ENCODE measurements at places on chromosomes 12 and 14.

- DNase-seq, result no peak
Measured at GRCh38 chr12:47077206-47078085, 2.0 kb upstream of the PCED1B start.

DNA sequence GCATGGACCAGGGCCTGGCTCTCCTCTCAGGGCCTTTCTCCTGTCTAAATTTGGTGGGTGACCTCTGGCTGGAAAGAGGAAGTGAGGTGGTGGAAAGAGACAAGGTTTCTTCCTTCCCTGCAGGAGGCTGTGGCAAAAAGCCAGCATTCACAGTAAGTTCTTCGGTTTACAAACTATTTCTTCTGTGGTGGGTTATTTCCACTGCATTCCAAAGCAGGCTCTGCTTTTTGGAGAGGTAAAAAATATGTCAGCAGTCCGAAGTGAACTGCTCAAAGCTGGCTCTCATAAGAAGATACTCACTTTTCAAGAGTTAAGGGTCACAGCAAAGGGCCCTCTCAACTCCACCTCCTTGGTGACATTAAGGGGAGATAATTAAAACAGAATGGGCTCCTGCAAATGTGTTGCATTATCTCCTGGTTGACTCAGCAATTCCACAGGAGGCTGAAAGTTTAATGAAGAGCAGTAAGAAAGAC is 48.9 kb upstream of the POC1B start:
- DNase-seq, result peak; percentile 69

DNA sequence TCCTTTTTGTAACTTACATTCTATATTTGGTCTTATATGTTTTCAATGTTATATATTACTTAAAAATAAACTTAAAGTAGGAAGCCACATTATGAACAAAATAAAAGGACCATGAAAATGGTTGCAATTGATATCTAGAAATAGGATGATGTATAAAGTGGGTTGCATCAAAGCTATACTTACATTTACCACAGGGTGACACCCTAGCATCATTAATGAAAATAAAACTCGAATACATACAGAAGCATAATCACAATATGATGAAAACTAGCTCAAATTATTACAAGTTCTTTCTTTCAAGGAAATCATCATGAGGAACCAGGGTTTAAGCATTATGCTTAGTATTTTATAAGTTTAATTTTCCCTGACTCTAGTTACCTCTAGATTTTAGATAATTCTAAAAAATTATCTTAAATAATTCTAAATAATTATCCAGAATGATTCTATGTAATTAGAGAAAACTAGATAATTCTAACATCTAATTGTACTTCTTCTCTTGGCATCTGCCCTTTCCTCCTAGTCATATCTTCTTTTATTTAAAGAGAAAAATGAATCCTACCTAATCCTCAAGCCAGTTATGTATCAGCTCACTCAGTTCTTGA is 31.2 kb downstream of the TAS2R7 start:
- peak; percentile 37 for DNase-seq

DNA sequence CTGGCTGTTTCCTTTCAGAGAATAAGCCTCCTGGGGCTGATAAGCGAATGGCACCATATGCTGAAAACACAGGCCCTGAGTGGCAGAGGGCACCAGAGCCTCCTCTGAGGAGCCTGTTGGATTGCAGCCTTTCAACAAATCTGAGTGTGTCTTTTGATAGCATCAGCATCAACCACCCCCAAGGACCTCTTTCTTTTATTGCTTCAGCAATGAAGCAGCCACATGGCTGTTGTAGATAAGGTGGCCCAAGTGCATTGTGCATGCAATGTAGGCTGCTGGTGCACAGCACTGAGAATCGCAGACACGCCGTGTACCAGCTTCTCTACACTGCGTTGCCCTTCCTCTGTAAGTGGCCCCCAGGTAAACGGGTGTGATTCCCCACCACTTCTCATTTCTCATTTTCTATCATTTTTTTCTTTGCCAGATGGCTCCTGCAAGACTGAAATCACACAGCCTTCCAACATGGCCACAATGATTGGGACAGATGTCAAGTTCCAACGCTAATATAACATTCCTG is 191.7 kb downstream of the DAD1 start:
- no peak for DNase-seq

GRCh38 chr14:55212634-55213033 is 21.2 kb upstream of the DLGAP5 start:
- DNase-seq, result no peak

DNA sequence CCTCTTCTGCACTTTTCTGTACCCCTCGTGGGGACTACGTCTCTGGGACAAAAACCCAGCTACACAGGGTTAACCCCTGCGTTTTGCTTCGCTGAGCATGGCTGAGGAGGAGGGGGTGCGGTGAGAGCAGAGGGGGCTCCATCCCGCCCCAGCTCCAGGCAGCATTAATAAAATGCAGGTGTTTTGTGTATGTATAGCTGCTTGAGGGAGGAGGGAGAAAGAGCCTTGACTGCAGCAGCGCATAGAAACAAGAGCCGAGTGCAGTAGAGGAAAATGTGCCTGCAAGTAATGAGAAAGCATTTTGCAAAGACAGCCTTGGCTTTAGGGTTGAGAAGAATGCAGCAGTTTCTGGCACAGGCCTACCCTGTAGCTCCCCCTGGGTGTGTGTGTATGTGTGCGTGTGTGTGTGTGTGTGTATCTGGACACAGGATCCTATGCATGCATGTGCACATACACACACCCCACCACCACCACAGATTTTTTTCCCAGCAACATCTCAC is 103.9 kb downstream of the ZFP36L1 start:
- no peak for DNase-seq

DNA sequence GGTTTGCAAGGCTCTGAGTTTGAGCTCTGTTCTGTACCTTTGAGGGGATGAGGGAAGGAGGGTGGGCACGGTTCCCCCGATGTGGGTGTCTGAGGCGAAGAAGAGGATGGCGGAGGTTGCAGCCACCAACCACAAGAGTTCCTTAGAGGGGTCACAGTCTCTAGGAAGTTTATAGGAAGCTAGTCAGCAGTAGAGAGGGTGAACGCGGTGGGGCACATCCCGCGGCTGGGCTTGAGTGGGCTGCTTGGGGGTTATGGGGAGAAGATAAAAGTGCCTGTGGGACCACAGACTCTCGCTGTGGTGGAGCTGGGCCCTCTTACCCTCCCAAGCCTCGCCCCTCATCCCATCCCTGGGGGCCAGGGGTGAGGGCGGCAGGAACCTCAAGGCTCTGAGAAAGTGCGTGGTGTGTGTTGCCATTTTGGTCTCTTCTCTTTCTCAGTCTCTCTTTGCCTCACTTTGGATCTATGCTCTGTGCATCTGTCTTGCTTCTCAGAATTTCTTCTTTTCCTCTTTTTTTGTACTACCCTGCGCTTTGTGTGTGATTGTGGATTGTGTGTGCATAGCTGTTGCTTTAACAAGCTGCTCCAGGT is 2.7 kb downstream of the CD4 start:
- no peak for DNase-seq

DNA sequence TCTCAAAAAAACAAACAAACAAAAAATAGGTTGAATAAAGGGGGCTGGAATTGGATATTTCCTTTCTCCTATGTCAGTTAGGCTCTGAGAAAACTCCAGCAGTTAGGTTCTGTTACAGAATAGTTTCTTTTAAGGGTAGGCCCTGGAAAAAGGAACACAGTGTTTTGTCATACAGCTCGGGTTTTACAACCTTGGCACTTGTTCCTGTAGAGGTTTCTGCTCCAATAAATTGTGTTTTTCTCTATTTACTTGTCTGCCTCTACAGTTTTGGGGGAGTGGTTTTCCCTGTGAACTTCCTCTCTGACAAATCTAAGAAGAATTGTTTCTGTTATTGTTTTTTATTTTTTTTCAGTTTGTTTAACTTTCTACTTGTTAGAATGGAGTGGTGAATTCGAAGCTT is 167.6 kb downstream of the ACSS3 start:
- no peak for DNase-seq

GRCh38 chr14:105474483-105475268 is at the start of gene CRIP2:
TSS of gene CRIP2 (plus strand) at chr14:105474821. CDS start at chr14:105474863, 42 bp downstream.
- no peak for DNase-seq
